ENCODE measurements at places on chromosomes 12 and 14. TPM values are rescaled to one million over a fixed set of nuclear protein-coding genes. Genes with fewer than 3 reads are reported as not detected.

DNA sequence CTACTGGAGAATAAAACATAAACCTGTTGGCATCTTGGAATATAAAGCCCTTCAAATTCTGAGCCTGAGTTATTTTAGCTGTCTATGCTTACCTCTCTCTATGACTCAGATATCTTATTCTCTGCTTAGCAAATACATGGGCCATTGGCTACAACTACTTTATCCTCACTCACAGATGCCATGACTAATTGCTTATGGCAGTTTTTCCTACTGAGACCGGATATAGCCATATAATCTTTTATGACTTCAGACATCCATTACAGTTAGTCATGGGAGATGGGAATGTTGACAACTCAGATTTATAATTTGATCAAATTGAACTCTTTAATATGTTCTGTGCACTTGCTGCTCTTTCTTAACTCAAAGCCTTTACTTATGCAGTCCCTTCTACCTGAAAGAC lies 502.4 kb upstream of the ATP2B1 start:
- no peak for DNase-seq

DNA sequence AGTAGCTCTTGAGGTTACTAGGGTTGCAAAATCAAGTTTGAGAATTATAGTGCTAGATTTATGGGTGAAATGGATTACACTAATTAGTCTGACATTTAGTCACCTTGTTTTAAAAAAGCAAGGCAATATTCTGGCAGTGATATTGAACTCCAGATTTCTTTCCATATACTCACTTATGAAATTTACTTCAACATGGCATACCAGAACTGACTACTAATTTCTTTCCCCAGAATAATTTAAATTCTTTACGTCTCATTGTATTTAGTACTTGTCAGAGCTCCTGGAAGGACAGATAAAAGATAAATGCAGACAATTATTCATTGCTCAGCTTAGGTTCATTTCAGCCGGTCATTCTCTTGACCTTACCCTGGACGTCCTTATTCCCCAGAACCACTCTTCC lies 24.3 kb downstream of the EMP1 start:
- DNase-seq, result no peak

DNA sequence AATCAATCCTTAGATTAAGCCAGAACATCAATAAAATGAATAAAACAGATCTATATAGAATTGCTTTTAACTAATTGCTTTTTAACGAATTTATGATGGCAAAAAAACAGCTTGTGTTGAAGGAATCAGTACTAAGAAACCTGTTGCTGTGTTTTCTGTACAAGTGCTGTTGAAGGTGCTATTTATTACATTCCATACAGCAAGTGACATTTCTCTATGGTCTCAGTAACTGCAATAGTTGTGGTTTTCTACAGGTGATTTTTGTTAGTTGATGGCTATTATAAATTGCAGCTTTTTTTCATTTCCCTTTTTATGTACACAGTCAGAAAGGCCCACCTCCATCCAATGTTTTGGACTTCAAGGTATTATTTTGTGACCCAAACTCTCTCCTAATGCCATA lies 56.6 kb downstream of the SLC2A13 start:
- DNase-seq, result no peak

DNA sequence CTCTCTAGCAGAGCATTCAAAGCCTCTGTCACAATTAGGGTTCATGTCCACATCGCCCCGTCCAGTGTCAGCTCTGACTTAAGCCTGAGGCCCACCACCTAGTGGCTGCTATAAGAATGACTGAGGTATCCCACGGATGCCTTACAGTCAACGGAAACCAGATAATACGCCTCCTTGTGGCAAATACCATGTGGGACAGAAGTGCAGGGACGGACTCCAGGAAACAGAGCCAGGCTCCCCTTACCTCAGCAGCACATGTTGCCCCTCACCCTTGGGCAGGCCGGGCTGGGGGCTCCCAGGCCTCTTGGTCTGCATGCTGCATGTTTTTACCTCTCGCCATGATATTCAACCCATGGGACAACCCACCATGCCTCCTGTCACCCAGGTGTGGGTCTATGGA lies 86.3 kb downstream of the VWF start:
- no peak for DNase-seq

SLC6A12 gene
- polyA plus RNA-seq, result 0.12 TPM

FBRSL1 gene
- 1.5 TPM for polyA plus RNA-seq

OR4L1 gene
- not detected for polyA plus RNA-seq

DNA sequence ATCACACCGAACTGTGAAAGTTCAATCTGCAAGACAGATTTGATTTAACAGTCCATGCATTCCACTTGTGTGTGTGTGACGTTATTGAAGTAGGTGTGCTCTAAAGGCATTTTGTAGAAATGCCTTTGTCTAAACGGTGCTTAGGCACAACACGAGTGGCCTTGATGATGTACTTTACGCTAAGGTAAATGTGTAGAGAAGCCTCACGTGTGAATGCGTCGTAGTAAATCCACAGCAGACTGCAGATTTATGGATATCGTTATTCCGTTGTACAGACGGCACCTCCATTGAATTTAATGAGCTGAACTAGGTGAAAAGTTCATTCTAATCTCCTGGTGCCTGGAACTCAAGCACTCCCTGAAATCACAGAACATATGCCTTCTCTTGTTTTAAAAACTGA lies 202.8 kb upstream of the STXBP6 start:
- DNase-seq, result no peak

ASPG gene
- polyA plus RNA-seq, result not detected

DNA sequence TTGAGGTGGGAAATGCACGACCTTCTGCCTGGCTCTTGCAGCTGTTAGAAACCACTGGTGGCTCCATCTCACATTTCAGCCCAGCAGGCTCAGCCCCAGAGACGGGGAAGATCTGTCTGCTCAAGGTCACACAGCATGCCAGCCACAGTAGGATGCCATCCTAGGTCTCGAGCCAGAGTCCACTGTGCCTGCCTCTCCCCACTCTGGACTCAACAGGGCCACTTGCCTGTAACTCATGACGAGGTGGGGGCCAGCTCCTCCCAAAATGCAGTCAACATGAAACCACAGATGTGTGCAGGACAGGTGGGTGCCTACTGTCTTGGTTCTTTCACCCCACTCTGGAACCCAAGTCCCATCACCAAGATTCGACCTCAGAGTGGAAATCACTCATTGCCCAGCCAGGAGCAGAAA lies 23.2 kb downstream of the BCL11B start:
- DNase-seq, result no peak

GRCh38 chr12:11672256-11673191 lies 23.1 kb downstream of the ETV6 start:
- DNase-seq, result no peak

NPFF gene
- polyA plus RNA-seq, result not detected

- no peak for DNase-seq
Observed at GRCh38 chr12:111578971-111579340, 20.2 kb downstream of the ATXN2 start.

Measured in AG04450 (cell line).